Kidney (tissue), 22 donors: ENCODE measurements at places on chromosomes 16 and 17. TPM values are rescaled to one million over a fixed set of nuclear protein-coding genes. Genes with fewer than 3 reads are reported as not detected.

The HID1 gene
- polyA plus RNA-seq, result 13.6 TPM

The SPATA22 gene
- not detected for polyA plus RNA-seq

The XAF1 gene
- polyA plus RNA-seq, result 7.9 TPM

The PMFBP1 gene
- 0.13 TPM for polyA plus RNA-seq

The USH1G gene
- polyA plus RNA-seq, result 0.17 TPM

The MYH8 gene
- 0.30 TPM for polyA plus RNA-seq

The RAMP2 gene
- polyA plus RNA-seq, result 134 TPM

The CACNA1G gene
- polyA plus RNA-seq, result not detected

The MARCHF10 gene
- polyA plus RNA-seq, result 6.3 TPM

The CES1 gene
- polyA plus RNA-seq, result 5.9 TPM

The GRB7 gene
- polyA plus RNA-seq, result 20.9 TPM

The EPX gene
- not detected for polyA plus RNA-seq

- DNase-seq, result peak; percentile 52
These were observed 18.6 kb downstream of the C1QTNF1 start for GRCh38 chr17:79042421-79043190.

DNA sequence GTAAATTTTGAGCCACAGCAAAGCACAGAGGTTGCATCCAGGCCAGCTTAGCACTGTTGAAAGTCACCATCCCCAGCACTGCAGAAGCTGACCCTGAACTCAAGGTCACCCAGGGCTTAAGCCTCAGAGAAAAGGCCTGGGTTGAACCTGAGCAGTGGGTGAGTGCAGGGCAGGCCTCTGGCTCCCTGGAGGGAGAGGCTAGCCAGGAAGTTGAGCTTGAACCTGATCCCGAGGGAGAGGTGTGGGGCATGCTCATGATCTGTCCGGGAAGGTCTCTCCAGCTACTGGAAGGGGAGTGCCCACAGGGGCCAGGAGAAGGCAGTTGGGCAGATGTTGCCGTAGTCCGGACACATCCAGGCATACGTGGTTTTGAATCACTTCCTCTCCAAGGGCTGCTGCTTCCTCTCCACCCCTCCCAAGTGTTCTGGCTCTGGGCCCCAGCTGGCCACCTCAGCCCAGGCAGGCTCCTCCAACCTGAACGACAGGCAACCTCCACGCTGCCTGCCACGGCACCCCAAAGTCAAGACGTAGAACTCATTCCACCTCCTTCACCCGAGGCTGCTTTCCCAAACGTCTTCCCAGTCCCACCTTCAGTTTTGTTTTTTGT lies 18.4 kb downstream of the CARHSP1 start:
- no peak for DNase-seq

DNA sequence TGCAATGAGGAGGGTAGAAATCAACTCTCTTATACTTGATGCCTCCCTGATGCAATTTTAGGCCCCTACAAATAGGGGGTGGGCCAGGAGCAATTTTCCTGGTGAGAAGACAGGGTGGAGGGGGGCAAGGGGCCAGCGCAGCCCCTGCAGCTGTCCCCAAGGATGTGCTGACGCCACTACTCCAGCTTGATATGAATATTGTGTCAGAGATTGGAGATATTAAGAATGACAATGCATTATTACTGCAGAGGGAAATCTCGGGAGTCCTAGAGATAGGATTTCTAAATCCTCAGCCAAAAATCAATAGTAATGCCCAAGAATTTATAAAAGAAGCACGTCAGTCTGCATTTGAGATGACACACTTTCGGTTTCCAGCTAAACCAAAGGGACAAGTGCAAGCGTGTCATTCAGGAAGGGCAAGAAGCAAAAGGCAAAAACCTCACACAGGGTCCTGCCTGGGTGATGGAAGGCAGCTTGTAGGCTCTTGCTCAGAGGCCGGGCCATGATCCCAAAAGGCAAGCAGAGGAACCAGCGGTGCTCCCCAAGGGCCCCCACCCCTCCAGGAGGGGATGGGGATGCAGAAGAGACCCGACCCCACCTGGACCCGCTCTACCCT lies 178.8 kb downstream of the C16orf78 start:
- no peak for DNase-seq

DNA sequence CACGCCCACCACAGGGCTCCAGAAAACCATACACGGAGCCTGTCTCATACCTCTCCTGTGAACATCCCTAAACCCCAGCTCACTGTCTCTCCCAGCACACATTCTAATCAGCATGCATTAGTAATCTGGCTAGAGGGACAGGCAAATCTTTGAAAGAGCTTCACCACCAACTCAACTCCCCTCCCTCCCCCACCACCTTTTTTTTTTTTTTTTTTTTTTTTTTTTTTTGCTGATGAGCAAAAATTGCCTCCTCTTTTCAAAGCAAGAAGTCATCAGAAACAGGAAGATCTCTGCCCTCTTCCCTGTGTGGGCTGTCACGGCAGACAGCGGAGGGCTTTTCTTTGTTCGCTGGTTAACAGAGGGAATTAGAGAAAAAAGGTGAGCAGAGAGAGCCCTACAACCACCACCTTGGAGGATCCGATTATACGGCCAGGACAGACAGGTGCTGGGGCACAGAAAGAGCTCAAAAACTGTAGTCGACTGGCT lies 19.9 kb downstream of the GAS7 start:
- no peak for DNase-seq

DNA sequence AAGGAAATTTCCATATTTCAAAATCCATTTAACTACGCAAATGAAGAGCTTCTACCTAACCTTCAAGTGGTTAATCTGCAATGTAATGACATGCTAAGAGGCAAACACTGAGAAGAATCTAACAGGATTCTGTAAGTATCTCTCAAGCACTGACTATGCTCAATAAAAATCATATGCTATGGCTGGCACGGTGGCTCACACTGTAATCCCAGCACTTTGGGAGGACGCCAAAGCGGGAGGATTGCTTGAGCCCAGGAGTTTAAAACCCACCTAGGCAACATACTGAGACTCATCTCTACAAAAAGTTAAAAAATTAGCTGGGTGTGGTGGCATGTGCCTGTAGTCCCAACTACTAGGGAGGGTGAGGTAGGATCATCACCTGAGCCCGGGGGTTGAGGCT lies 32.7 kb downstream of the GNA13 start:
- DNase-seq, result no peak

DNA sequence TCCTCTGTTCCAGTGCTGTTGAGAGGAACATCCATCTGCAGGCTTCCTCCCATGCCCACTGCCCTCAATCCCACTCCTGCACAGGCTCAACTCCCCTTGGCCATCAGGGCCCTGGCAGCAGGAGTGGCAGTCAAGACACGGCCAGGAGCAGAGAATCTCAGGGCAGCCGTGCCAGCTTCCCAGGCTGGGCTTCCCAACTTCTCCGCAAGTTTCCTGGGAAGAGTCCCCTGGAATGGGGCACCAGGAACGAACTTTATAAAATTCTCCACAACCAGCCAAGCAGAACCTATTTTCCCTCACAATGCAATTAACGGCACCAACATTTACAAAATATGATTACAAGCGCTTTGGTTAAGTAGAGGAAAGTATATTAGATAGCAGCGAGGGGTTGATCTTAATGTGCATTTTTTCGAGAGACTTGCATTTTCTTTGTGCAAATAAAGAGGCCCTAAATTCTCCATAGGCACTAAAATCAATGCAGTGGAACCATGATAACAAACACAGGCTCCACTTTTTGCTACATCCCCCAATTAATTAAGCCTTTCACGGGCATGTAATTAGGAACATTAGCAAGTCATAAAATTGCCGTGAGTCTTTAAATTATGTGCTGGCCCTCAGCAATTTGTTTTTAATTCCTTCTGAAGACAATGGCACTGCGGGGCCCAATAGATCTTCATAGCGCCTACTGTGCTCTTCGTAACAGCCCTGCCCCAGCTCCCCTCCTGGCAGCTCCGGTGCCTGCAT lies 99.9 kb upstream of the LHX1 start:
- peak; percentile 54 for DNase-seq

- no peak for DNase-seq
These were observed 13.3 kb upstream of the HOXB2 start for GRCh38 chr17:48558057-48558830.

DNA sequence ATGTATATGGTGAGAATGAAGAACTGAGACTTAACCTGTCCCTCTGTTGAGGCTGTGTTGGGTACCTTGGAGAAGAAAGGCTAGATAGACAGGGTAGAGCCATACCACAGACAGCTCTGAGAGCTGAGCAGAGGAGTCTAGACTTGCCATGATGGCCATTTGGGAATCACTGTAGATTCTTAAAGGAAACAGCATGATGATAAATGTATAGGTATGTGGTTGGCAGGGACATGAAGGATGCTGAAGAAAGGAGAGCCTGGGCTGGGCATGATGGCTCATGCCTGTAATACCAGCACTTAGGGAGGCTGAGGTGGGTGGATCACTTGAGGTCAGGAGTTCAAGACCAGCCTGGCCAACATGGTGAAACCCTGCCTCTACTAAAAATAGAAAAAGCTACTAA lies 114.4 kb upstream of the HAS3 start:
- no peak for DNase-seq

- no peak for DNase-seq
These were observed 2.1 kb downstream of the CFAP20 start for GRCh38 chr16:58127033-58127556.

DNA sequence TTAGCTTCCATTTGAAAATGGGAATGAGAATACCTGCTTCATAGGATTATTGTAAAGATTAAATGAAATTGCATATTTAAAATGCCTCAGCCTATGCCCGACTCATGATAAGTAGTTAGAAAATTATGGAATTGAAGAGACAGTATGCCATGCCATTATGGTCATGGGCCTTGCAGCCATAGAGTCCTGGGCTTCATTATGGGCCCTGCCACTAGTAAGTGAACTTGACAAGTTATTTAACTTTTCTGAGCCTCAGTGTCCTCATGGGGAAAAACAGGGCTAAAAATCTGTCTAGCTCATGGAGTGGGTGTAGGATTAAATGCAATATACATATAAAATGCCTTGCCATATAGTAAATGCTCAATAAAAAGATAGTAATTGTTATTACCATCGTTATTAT lies 133.2 kb downstream of the NPIPB5 start:
- no peak for DNase-seq

GRCh38 chr16:78669994-78670393 lies 570.5 kb downstream of the WWOX start:
- no peak for DNase-seq

DNA sequence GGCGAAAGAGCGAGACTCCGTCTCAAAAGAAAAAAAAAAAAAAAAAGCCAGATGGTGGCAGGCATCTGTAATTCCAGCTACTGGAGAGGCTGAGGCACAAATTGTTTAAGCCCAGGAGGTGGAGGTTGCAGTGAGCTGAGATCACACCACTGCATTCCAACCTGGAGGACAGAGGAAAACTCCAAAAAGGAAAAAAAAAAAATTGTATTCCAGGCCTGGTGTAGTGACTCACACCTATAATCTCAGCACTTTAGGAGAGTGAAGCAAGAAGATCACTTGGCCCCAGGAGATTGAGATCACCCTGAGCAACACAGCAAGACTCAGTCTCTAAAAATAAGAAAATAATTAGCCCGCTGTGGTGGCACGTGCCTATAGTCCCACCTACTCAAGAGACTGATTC lies 20.1 kb downstream of the HBQ1 start:
- DNase-seq, result no peak

DNA sequence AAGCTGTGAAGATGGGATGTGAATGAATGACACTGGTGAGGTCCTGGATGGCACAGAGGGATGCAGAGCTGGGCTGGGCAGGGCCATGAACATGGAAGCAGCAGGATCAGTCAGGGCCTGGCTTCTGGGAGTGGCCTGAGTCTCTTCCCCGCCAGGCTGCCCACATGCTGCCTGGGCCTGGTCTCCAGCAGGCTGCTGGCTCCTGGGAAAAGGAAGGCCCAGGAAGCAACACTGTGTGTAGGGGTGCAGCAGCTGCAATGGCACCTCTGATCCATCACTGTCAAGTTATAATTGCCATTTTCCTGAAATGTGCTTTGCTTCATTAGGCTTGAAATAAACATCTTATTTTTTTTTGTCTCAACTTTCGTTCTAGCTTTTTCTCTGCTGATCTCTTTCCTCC lies 260.2 kb upstream of the N4BP1 start:
- peak; percentile 34 for DNase-seq

- no peak for DNase-seq
These were observed 5.0 kb upstream of the SDR42E1 start for GRCh38 chr16:82016263-82016662.

- DNase-seq, result no peak
These were observed 12.2 kb downstream of the BANP start for GRCh38 chr16:87963400-87963799.

DNA sequence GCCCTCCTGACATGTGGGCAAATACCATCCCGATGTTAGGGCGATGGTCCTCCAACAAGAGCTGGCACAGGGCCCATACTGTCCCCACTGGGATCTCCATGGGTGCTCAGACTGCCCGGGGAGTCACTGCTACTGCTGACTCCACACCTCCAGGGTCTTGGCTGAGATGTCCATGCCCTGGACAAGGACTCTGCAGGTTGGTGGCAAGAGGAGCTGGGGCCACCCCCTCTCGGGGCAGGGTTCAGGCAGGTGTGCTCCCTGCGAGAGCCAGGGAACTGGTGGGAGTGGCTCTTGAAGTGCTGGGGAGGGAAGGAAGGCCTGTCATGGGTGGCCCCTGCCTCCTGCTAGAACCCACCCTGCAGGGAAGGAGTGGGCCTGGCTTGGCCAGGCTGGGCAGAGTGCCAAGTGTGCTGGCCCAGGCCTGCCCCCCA lies 6.4 kb downstream of the CASKIN2 start:
- no peak for DNase-seq

DNA sequence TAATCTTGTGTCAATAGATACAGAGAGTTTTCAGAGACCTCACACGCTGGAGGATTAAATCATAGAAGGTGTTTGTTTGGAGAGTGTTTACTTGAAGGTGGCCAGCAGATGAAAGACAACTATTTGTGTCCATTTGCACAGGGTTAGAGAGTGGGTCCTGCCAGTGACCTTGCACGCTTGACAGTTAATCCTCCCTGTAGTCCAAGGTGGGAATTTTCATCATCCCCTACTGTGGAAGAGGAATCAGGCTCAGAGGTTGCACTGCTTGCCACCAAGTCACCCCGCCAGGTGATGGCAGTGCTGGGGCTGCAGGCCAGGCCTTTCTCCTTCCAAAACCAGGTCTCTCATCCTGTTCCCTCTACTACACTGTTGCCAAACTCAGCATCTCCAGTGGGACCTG lies 12.3 kb downstream of the CDH1 start:
- DNase-seq, result no peak

DNA sequence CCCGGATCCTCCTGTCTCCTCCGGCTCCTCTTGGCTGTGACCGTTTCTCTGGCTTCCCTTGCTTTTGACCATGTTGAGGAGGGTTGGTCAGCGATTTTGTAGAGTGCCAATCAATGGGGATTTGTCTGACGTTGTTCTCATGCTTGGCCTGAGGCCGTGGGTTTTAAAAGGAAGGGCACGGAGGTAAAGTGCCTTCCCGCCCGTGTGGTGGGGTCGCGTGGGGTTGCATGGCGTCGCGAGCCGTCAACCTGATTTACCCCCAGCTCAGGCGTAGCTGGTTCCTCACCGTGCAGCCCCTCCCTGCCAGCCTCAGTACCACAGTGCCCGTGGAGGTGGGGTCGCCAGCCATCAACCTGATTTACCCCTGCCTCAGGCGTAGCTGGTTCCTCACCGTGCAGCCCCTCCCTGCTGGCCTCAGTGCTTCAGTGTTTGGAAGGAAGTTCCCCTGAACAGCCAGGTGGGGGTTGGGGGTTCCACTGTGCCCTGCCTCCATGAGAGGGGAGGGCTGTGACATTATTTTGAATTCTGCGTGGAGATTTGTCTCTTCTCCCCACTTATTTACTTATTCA lies 5.0 kb downstream of the TPSAB1 start:
- DNase-seq, result no peak
